ENCODE measurements at places on chromosomes 5 and 9.

DNA sequence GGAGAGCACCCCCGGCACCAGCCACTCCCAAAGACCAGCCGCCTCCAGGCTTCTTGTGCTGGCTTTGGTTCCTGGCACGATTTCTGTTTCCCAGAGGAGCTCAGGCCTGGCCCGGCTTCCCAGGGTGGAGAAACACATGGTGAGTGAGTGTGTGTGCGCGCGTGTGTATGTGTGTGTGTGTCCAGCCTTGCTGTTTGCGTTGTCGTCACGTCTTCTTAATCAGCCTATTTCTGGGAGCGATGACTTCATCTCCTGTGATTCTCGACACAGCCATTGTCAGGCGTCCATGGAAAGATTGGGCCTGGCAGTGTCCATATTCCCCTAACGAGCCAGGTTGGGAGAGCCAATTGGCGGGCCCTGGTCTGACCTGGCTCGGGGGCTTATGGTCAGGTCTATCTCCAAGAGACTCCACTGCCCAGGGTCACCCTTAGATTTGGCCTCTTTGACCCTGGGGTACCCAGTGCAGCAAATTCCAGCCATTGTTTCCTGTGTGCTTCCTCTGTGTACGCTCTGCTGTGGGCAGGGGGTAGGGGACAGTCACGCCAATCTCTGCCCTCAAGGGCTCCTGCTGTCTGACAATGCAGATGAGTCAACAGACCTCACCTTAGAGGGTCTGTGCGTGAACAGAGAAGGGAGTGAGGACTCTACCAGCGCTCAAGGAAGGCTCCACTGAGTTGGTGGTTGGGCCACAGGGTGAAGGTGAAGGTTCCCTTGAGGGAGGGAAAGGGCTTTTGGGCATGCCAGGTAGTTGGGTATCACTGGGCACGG is 73.8 kb downstream of the DAB2IP start:
- DNase-seq, result no peak

GRCh38 chr9:2605246-2605645 is 16.3 kb upstream of the VLDLR start:
- DNase-seq, result no peak

- no peak for DNase-seq
These were observed 98.0 kb downstream of the ARL15 start for GRCh38 chr5:54212331-54212730.

GRCh38 chr5:52738095-52738506 is 49.6 kb upstream of the ITGA1 start:
- peak; percentile 80 for DNase-seq

GRCh38 chr5:108822211-108822947 is 74.7 kb downstream of the FER start:
- no peak for DNase-seq

- no peak for DNase-seq
These were observed 2.7 kb upstream of the LARS1 start for GRCh38 chr5:146185161-146185560.

- no peak for DNase-seq
These were observed 132.7 kb upstream of the SLC12A2 start for GRCh38 chr5:127950707-127951391.

DNA sequence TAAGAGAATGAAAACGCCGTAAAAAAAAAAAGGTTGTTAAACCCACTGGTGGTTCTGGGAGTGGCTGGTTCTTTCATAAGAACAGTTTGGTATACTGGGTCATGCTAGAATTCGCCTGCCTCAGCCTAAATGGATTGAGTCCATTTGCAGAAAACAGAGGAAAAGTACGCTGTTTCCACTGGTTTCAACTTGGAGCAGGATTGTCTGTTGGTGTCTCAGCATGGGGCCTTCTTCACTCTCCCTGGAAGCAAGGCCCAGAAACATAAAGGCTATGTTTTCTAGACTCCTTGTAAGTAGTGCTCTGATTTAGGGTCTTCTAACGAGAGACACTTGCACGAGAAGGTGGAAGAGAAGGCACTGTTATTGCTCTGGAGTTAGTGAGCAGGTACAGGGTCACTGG is 116.9 kb upstream of the MTAP start:
- no peak for DNase-seq

GRCh38 chr9:96550659-96551058 is 69.0 kb downstream of the CDC14B start:
- DNase-seq, result no peak

GRCh38 chr5:159341145-159341544 is 10.9 kb upstream of the IL12B start:
- no peak for DNase-seq

GRCh38 chr9:132583584-132584304 is 1.3 kb downstream of the BARHL1 start:
- DNase-seq, result no peak

DNA sequence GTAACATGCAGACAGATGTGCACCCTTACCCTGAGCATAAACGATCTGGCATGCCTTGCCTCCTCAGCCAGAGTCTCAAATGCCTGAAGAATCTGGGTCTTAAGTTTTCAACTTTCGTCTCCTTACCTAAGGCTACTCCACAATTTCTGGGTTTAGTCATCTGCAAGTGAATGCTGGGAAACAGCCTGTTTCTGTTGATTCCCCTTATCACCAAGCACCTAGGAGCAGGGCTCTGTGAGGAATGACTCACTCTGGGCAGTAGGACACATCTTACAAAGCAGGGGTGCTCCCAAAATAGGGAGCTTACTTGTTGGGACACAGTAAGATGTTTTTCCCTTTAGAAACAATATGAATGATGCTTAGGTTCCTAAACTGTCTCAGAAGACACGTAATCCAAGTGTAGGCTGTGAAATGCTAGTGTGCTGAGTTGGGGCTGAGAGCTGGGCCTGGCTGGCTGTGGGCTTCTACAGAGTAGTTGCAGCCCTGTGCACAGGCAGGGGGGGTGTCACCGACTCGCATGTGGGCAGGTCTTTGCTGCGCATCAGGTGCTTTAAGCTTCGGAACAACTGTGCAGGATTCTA is 58.0 kb downstream of the DAP start:
- no peak for DNase-seq

DNA sequence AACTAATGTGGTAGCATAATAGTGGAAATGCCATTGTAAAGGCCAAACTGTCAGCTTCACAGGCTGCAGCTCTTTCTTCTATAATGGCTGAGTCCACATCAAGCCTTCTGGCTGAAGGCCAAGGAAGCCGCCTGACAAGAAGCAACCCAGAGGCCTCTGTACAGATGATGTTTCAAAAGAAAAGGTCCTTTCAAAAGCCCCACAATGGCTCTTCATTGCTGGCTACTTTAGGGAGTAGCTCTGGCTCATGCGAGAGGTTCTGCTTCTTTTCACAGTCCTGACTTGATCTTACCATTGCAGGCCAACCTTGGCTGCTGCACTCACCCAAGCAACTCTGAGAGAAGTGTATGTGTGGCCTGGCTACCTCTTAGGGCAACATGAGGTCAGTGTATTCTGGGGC is 54.5 kb upstream of the EQTN start:
- no peak for DNase-seq

- no peak for DNase-seq
These were observed 26.0 kb downstream of the GPBP1 start for GRCh38 chr5:57199866-57200265.

- DNase-seq, result no peak
These were observed 542 bp downstream of the FKBP15 start for GRCh38 chr9:113220467-113221002.

DNA sequence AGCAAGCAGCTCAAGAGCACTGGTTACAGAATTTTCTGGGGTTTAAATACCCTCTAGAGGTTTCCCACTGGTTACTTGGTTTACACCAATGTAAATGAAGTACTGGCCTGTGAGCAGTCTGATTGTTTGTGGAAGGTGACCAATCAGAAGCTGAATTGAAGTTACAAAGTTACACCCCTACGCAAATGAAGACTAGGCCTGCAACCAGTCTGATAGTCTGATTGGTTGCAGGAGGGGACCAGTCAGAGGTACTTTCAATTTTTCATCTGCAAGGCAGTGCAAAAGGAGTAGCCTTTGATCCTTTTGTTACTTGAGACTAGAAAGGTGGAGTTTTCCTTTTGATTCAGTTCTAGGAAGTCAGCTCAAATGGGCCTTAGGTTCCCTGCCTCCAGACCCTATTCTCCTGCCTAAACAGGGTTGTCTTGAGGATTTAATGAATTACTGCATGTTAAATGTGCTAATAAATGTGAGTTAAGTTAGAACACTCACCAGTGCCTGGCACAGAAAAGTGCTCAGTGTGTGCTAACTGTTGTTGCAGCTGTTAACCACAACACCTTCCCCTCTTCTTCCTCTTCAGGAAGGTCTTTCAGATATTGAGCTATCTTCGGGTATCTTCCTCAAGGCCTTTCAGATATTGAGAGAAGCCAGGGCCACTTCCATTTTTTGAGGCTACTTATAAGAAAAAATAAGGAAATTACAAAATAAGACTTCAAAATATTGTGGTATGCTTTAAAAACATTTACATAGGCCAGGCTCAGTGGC is 32.1 kb upstream of the CLINT1 start:
- DNase-seq, result no peak

GRCh38 chr9:114317665-114318357 is 5.1 kb upstream of the ORM1 start:
- no peak for DNase-seq

- DNase-seq, result no peak
These were observed 127.9 kb downstream of the PIK3R1 start for GRCh38 chr5:68343421-68343826.

DNA sequence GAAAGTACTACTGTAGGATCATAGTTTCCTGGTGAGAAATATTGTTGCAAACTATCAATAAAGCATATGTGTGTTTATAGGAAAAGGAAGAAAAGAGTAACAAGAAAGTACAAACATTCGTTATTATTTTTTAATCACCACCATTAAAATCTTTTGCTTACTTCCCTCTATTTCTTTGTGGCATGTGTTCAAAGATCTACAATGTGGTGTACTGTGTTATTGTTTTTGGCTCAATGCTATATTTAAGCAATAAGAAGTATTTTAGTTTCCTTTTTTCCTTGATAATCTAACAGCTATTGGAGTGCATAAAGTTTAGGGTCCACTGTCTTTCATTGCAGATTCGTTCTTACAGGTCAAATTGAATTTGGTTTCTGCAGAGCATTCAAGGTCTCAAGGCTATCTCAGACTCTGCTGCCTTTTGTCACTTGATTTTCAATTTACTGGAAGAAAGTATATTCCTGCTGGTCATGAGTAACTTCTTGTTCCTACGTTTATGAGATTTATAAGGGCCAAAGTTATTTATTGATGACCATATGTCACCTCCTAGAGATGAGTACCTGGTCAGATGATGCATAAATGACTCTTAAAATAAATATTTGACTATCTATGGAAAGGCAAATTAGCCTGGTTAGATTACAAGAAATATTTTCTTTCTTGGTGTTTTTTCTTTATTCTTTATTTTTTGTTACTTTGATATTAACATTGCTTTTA is 323.0 kb downstream of the TMEM167A start:
- no peak for DNase-seq

GRCh38 chr9:15244001-15244441 is 63.0 kb downstream of the TTC39B start:
- DNase-seq, result no peak

- DNase-seq, result no peak
These were observed 241.5 kb downstream of the PDZD2 start for GRCh38 chr5:31880449-31880848.

GRCh38 chr5:34627794-34628193 is 28.3 kb upstream of the RAI14 start:
- no peak for DNase-seq

DNA sequence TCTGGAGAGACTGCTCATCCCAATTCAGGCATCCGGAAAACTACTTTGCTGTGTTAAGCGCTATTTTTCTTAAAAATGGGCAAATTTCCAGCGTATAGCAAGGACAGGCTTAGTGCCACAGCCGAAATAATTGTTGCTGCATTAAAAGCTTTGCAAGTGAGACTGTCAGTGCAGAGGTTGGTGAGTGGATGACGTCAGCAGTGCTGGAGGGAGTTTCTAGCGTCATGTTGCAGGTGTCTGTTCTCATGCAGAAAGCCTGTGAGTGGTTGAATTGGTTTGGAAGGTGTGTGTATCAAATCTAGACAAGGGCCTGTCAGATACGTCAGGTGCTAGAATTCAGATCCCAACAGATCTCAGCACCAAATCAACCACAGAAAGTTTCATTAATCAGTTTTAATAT is 204.4 kb downstream of the TRIO start:
- DNase-seq, result no peak

DNA sequence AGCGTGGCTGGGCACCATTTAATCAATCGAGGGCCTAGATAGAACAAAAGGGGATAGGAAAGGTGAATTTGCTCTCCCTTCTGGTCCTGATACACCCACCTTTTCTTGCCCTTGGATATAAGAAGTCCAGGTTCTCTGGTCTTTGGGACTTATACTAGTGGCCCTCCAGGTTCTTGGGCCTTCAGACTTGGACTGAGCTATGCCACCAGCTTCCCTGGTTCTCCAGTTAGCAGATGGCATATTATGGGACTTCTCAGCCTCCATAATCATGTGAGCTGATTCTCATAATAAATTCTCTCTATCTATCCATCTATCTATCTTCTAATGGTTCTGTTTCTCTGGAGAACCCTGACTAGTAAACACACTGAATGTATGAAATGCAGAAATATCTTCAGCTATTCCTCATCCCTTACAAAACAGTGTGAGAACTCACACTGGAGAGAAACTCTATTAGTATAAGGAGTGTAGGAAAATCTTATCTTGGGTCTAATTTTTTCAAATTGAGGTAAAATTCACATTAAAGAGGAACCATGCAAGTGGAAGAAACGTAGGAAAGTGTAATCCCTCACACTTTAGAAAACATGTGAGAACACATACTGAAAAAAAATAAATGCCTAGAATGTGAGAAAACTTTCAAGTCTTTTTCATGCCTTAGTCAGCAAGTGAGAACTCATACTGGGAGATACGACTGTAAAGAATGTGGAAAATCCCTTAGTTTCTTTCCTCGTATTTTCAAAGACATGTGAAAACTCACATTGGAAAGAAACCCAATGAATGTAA is 15.5 kb downstream of the PCDHB15 start:
- no peak for DNase-seq
